Placental epithelial cell (primary cell): ENCODE measurements at places on chromosomes 16 and 17. TPM values are rescaled to one million over a fixed set of nuclear protein-coding genes. Genes with fewer than 3 reads are reported as not detected.

Gene SMIM22
- total RNA-seq = not detected in 2 replicates

Gene PMM2
- total RNA-seq = 40.4 and 45.3 TPM in 2 replicates

Gene TMEM220
- total RNA-seq = 0.98 and 5.1 TPM in 2 replicates

Gene SLC16A13
- total RNA-seq = 2.7 and 3.1 TPM in 2 replicates

Gene CASKIN2
- total RNA-seq = 7.1 and 9.3 TPM in 2 replicates

Gene SP6
- 1.8 and 2.7 TPM in 2 replicates for total RNA-seq

Gene HCRT
- not detected in 2 replicates for total RNA-seq

Gene MEIOC
- under 0.01 and 0.11 TPM in 2 replicates for total RNA-seq

Gene FN3K
- 0.11 and 0.79 TPM in 2 replicates for total RNA-seq

Gene GSPT1
- total RNA-seq = 42.0 and 49.5 TPM in 2 replicates

Gene TAT
- total RNA-seq = not detected in 2 replicates

Gene ZFHX3
- total RNA-seq = 36.7 and 45.1 TPM in 2 replicates

Gene KSR1
- total RNA-seq = 59.2 and 61.6 TPM in 2 replicates

Gene RNF112
- 0.39 and 0.43 TPM in 2 replicates for total RNA-seq

Gene ABCC12
- not detected in 2 replicates for total RNA-seq

Gene CPHXL2
- total RNA-seq = not detected in 2 replicates

Gene ABCA8
- 0.39 and 0.76 TPM in 2 replicates for total RNA-seq

Gene SLC16A6
- under 0.01 TPM in 1 of 2 replicates, not detected in the other for total RNA-seq

Gene FBXW10
- total RNA-seq = 0.11 and 0.39 TPM in 2 replicates

Gene C1QL1
- total RNA-seq = 0.39 and 0.65 TPM in 2 replicates

Gene ATF7IP2
- total RNA-seq = 0.65 and 2.4 TPM in 2 replicates

Gene TTLL6
- total RNA-seq = not detected in 2 replicates

Gene CCL17
- total RNA-seq = not detected in 2 replicates

Gene TPSG1
- total RNA-seq = not detected in 2 replicates
